Stimulated activated CD4-positive, alpha-beta T cell treated with anti-CD3 and anti-CD28 coated beads, Interleukin-1b, Interleukin-23, amount 100 ng/mL, for 1 hour (primary cell): ENCODE measurements at places on chromosomes 7 and 10.

- no peak for DNase-seq
Observed at GRCh38 chr10:103985726-103986125, 18.8 kb downstream of the SLK start.

GRCh38 chr10:53233749-53234148 lies 461.2 kb upstream of the MBL2 start:
- no peak for DNase-seq

DNA sequence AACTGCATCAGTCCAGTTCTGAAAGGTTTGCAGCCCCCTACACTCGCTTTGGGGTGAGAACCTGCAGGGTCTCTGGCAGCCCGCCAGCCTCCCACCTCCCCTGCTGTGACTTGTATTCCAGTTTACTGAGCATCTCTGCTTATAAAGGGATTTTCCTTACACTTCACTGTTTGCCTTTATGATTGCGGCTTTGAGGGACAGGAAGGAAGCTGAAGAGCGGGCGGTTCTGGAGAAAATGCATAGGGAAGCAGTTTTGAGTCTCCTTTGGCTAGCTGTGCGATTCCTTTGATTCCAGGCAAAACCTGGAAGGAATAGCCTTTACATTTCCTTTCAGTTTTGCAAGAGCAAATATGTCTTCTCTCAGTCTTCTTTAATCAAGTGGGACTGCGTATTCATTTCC lies 65.0 kb upstream of the TRIM8 start:
- no peak for DNase-seq

- DNase-seq: no peak
Observed at GRCh38 chr10:34089253-34089652, 725.8 kb downstream of the PARD3 start.

DNA sequence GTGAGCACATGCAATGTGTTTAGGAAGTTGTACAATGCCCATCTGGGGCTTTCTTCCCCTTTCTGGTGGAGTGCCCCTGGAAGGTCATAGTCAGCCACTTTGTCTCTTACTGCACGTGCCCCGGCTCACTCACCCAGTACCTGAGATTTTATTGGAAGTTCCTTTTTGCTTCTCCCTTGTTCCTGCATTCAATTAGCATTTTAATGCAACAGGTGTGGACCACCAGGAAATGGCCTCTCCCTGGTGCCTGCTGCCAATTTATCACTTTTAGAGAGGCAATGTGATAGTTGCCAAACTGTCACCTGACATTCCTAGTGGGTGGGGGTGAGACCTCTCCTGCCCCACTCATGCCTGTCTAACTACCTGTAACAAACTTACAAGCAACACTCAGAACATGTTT lies 293.4 kb upstream of the DKK1 start:
- DNase-seq: no peak

- no peak for DNase-seq
Observed at GRCh38 chr10:101032637-101033224, 1.7 kb downstream of the SFXN3 start.
